ENCODE measurements at places on chromosomes 3 and 15.

GRCh38 chr3:137866933-137867332 lies 102.8 kb downstream of the SOX14 start:
- DNase-seq = no peak

DNA sequence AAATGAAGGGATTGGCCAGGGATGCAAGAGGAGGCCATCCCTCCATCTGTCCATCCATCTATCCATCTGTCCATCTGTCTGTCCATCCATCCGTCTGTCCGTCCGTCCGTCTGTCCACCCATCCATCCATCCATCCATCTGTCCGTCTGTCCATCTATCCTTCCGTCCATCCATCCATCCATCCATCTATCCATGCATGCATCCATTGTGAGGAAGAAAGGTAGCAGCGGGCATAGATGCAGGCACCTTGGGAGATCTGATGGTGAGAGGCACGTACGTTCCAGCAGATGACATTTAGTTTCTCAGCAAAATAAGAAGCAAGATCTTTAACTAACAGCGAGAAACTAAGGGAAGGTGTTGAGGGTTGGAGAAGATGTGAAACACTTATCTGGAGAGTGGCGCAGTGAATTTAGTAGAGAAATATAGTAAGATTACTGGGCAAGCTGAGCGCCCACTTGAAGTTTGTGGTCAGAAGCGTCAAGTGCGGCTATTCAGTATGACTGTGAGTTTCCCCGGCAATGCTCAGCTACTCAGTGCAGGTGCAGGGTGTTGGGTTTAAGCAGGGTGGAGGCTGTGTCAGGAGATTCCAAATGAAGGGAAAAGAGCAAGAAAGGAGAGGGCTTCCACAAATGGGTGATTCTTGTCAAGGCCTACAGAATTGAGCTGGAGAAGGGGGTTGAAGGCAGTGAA lies 22.4 kb upstream of the SRP14 start:
- no peak for DNase-seq

GRCh38 chr3:131221731-131222130 lies 159.8 kb upstream of the NUDT16 start:
- DNase-seq = no peak

GRCh38 chr15:85422607-85423006 lies 42.2 kb downstream of the AKAP13 start:
- DNase-seq = no peak

DNA sequence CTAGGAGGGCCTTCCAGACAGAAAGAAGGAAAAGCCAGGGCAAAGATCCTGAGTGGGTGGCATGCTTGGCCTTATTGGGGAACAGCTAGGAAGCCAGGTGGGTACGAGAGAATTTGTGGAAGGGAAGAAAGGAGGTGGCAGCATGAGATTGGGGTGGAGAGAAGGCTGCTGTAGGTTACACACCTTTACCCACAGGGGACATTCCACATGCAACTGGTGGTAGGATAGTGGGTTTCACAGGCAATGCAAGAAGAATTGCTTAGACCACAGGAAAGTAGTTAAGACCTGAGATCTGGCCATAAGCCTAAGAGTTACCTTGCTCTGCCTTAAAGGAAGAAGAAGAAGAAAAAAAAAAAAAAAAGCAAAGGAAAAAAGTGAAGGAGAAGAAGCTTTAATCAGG lies 19.8 kb downstream of the ANP32A start:
- DNase-seq = no peak

DNA sequence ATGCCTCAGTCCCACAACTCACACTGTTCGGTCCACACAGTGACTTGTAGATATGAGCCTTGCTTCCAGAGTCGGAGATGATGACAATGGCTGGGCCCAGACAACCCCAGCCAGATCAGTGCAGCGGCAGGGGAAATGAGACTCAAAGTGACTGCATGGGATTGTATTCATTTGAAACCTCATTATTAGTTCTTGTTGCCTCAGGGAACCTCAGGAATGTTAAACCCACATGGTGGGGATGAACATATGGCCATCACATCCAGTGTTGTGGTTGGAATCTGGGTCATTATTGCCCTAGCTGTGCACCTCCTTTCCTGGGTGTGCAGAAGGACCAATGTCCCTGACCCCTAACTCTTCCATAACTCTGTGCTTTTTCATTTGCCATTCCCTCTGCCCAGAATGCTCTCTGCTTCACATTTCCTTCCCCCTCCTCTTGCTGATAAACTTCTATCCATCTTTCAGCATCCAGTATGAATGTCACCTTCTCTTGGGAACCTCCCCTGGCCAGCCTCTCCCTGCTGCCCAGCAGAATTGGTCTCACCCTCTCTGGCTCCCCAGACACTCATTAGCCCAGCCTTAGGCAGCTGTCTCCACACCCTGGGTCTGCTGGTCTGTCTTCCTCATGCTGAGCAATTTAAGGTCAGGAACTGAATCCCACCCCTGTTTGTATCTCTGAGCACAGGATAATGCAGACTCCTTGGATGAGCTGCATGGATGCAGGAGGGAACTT lies 67.0 kb upstream of the TNFAIP8L3 start:
- no peak for DNase-seq

- DNase-seq = no peak
These were observed 110.3 kb downstream of the MYLK start for GRCh38 chr3:123773681-123774431.

- no peak for DNase-seq
These were observed 16.6 kb downstream of the ABHD6 start for GRCh38 chr3:58254144-58254543.

- DNase-seq = no peak
These were observed 40.3 kb upstream of the ATP2C1 start for GRCh38 chr3:130853581-130853980.

GRCh38 chr3:76352051-76352450 lies 566.7 kb upstream of the ZNF717 start:
- DNase-seq = no peak

DNA sequence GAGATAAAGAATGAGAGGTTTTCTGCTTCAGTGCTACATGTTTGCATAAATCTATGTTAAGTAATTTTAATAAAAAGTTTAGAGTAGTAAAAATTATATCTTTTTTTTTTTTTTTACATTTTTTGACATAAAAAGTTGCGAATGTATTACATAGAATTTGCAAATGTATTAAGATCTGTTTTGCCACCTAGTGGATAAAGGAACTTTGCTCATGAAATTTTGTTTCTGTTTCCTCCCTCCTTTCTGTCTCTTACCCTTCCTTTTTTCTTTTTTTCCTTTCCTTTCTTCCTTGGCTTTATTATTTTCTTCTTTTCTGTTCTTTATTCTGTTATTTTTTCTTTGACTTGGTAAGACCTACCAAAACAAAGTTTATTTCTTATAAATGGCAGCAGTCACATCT lies 58.5 kb upstream of the UTS2B start:
- no peak for DNase-seq

DNA sequence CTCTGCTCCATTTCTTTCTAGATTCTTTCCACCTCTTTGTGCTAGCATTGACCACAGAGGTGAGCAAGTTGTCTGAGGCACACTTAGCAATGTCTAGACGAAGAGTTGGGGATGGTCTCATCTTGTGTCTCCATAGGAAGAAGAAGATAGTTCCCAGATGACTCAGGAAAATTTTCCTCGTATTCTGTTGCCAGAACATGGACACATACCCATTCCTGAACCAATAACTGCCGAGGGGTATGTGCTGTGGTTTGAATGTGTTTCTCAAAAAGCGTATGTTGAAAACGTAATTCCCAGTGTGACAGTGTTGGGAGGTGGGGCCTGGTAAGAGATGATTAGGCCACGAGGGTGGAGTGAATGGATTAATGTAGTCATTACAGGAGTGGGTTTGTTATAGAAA lies 107.5 kb upstream of the GALNT15 start:
- no peak for DNase-seq

DNA sequence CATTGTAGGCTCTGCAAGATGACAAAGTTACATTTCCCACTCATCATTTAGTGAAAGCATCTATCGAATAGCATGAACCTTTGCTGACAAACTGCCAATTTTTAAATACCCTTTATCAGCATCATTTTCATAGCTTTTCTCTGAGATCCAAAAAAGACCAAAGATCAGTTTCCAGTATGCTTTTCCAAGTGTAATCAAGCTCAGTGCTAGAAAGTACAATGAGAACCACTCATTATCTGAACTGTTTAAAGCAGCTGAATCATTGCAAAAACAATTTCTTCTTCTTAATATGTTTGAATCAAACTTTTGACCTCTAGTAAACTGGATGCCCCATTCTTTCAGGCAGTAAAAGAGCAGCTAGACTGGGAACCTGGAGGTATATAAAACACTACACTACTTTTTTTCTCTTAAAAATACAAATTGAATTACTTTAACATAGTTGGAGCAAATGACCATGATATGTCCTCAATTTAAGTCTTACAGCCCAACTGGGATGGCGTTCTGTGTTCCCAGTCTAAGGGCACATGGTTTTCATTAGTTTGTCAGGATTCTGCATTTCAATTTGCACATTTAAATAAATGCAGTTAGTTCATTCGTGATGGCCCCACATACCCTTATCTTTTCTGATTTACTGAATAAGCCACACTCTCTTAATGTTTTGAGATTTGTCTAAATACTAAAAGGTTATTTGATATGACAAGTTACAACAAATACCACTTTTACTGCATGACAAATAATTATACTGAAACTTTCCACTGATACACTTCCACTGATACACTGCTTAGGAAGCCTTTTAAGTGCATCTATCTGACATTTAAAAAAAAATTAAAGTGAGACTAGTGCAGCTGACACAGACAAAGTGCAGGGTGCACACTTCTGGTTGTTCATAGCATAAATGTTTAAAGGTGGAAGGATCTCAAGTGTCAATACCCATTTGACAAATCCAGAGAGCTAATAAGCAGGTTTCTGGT lies 146.0 kb upstream of the FRMD4B start:
- no peak for DNase-seq

- DNase-seq = peak; percentile 63
These were observed 82.4 kb downstream of the RTP4 start for GRCh38 chr3:187450431-187451190.

DNA sequence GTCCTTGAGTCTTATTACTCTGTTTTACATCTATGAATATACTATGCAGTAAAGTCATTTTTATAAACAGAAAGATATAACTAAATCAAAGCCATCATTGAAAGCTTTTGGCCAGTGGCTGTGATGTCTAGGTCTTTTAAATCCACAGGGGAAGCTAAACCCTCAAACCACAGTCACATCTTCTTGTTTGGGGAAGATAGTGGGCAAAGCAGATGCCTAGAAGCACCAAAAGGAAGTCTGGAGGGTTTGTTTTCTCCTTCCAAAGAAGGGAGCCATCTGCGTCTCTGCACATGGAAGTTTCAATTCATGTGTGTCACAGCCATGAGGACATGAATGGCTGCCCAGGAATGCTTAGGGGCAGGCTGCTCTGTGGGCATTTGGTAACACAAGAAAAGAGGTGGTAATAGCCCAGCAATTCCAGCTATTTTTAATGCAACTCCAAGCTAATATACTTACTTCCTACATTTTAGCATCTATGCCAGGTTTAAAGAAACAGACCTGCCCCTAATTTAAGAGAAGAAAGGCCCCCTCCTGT lies 322.2 kb downstream of the SLC9A9 start:
- no peak for DNase-seq

- no peak for DNase-seq
These were observed 33.4 kb downstream of the SCN5A start for GRCh38 chr3:38616111-38616510.

Data from NCI-H146 (cell line).